ENCODE measurements at places on chromosomes 7 and 10.

- DNase-seq = no peak
These were observed 88.9 kb downstream of the SCRN1 start for GRCh38 chr7:29900745-29901144.

DNA sequence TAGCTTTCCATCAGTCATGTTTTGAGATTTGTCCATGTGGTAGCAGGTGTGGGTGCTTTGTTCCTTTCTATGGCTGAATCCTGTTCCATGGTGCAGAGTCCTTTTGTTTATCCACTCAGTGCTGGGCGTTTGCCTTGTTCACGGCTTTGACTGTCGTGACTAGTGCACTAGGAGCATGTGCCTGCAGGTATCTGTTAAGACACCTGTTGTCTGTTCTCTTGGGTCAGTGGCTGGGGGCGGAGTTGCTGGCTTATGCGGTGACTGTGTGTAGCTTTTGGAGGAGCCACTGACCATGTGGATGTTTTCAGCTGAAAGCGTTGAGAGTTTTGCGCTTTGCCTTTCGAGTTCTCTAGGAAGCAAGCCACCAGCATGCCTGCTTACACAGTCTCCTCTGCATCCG lies 573.1 kb upstream of the FOXK1 start:
- DNase-seq = no peak

DNA sequence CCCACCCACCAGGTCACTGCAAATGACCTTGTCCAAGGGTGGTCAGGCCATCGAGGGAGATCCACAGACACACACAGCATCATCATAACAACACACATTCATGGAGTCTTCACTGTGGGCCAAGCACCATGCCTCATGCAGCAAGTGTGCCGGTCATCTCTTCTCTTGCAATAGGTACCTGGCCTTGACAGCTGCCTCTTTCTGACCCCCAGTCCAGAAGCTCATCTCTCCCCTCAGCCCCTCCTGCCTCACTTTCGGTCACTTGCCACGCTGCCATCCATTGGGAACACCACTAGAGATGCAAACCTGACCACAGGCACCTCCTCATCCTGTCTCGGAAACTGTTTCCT lies 75.9 kb downstream of the OAT start:
- DNase-seq = no peak

DNA sequence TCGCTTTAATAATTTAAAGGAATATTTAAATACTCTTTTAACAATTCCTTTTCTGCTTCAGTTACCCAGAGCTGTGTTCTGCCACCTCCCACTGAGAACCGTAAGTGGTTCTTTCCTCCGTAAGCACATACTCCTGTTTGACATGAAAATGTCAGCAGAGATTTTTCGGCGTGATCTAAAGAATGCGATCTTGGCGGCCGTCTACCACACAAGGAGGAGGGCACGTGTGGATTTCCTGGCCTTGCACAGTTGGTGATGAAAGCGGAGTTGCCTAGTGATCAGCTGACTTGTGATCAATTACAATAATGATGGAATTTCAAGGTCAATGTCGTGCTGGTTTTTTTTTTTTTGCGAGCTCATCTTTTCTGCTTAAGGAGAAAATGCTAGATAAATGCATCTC lies 35.6 kb upstream of the INSIG1 start:
- DNase-seq = no peak

DNA sequence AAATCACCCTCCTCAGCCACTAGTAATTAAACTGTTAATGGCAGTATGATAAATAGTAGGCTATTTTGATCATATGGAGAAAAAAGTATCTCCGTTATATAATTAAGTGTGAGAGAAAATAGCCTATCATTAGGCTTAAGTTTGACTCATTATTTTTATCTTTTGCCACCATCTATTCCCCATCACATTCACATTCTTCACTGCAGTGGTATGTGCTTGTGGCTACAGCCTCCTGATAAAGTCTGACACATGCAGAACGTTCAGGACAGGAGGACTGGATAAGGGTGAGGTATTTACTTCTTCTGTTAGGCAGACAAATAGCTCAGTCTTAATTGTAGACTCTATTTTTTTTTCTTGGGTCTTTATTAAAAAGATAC lies 5.8 kb downstream of the NEBL start:
- no peak for DNase-seq

GRCh38 chr7:155378580-155378934 lies 79.4 kb upstream of the EN2 start:
- DNase-seq = no peak

- DNase-seq = no peak
These were observed 183.0 kb upstream of the PRSS1 start for GRCh38 chr7:142566271-142566670.
